Calu3 (cell line): ENCODE measurements at places on chromosomes 5 and 9.

- DNase-seq, result no peak
- H3K36me3 ChIP-seq, result no peaks in the 10 kb centered on the region
- no peaks in the 10 kb centered on the region for H3K4me1 ChIP-seq
- no peaks in the 10 kb centered on the region for H3K27me3 ChIP-seq
Measured at GRCh38 chr5:15592728-15593127, 92.7 kb downstream of the FBXL7 start.

- H3K27me3 ChIP-seq, result no peaks in the 10 kb centered on the region
- H3K4me3 ChIP-seq, result no peak overlapping the region
- H3K36me3 ChIP-seq, result no peaks in the 10 kb centered on the region
- H3K27ac ChIP-seq, result no peak overlapping the region
- H3K4me1 ChIP-seq, result peaks cover 8% of the 10 kb centered on the region
Measured at GRCh38 chr5:111929867-111930266, 172.9 kb upstream of the NREP start.

DNA sequence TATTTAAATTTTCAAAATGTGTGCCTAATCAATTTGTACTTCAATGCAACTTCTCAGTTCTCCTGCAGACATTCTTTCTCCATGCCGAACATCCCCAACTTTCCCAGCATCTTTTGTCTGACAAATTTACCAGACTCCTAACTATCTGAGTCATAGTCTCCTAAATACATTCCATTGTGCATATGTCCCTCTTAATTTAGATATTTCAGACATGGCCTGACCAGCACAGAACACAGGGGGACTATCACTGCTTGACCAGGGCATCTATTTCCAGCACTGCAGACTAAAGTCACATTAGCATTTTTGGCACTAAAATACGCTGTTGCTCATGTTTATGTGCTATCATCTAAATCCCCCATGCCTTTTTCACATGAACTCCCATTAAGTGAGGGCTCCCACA lies 71.9 kb downstream of the ITGA1 start:
- no peak overlapping the region for H3K4me3 ChIP-seq
- H3K36me3 ChIP-seq, result no peaks in the 10 kb centered on the region
- H3K27ac ChIP-seq, result no peak overlapping the region
- H3K27me3 ChIP-seq, result no peaks in the 10 kb centered on the region
- no peak for DNase-seq

DNA sequence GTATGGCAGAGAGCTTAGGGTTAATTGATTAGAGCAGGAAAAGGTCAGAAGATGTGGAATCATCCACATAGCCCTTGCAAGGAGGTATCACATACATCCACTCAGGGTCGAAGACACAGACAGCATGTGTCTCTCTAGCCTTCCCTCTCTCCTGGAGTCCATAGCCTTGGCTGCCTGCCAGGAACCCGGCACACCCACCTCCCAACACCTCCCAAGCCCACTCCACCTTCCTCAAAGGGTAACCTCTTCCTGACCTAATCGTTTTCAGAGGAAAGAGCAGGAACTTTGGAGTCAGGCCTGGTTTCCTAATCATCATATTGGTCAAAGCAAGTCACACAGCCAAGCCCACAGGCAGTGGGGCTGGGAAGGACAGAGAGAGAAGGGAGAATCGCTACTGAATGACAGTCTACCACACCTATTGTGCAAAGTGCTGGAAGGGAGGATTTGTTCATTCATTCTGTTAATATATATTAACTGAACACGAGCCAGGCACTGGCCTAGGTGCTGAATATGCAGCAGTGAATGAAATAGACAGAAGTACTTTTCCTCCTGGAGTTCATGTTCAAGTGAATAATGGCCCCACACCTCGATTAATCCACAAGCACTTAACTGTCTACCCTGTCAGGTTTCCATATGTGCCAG lies 107.8 kb downstream of the KCNIP1 start:
- DNase-seq, result no peak
- H3K36me3 ChIP-seq, result no peaks in the 10 kb centered on the region
- H3K27me3 ChIP-seq, result peaks cover 74% of the 10 kb centered on the region
- peaks cover 8% of the 10 kb centered on the region for H3K4me1 ChIP-seq

DNA sequence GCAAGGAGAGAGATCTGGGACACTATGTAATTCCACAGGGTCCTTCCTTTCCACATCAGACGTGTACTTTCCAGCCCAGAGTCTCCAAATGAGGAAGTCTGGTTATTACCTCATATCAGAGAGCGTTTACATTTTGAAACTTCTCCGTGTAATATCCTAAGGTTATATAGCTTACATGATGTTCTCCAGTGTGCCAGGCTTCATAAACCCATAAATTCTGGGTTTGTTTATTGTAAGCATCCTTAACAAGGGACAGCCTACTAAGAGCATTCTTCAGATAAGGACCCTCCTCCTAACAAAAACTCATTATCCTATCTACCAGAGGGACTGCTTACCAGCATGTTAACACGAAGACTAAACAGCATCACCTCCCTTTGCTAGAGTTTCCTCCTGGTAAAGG lies 17.9 kb downstream of the SRFBP1 start:
- no peak for DNase-seq
- H3K27ac ChIP-seq, result no peak overlapping the region
- H3K36me3 ChIP-seq, result no peaks in the 10 kb centered on the region

GRCh38 chr9:78386773-78387172 lies 89.8 kb downstream of the PSAT1 start:
- no peak overlapping the region for H3K27ac ChIP-seq
- H3K4me1 ChIP-seq, result no peaks in the 10 kb centered on the region
- H3K36me3 ChIP-seq, result no peaks in the 10 kb centered on the region
- peaks cover 8% of the 10 kb centered on the region for H3K27me3 ChIP-seq
- no peak for DNase-seq
- no peak overlapping the region for H3K4me3 ChIP-seq

GRCh38 chr5:132830436-132831094 lies at the start of gene SHROOM1:
Gene SHROOM1 (minus strand): TSS chr5:132830647. CDS start chr5:132826140, 4,507 bp downstream.
- no peaks in the 10 kb centered on the region for H3K27me3 ChIP-seq
- peaks cover 19% of the 10 kb centered on the region for H3K4me1 ChIP-seq
- peak; percentile 83 for DNase-seq
- peaks cover 35% of the 10 kb centered on the region for H3K36me3 ChIP-seq
- peak within 1 kb of the TSS; percentile 95 for H3K4me3 ChIP-seq

DNA sequence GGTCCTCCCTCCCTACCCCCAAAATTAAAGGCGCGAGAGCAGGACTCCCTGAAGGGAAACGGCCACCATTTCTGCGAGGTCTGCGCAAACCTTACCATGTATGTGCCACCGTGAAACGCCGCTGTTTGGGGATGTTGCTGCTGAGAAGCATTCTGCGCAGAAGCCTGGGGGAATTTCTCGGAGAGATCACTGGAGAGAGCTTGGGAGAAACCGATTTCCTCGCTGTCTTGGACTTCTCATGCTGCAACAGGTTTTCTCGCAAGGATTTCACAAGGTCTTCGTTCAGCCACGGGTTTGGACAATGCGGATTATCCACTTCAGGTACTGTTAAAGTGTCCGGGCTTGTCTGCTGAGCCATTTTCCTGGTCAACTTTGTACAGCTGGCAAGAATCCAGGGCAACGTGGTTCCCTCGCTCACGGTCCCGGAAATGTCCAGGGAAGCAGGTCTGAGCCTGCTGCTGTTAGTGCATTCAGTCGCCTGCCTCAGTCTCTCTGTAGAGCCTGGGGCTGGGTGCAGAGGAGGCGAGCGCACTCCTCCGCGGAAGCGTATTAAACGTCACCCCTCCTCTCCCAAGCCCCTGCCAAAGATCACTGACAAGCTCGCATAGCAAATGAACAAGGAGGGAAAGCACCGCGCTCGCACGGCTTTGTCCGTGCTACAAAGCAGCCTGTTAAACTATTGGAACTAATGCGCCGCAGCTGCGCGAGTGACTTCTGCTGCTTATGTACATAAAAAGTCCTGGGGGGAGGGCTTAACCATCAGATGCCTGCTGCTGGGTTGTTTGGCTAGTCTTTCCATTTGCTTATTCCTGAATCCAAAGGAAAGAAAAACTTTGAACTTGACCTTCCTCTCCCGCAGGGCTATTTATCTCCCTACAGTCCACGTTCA lies 125.1 kb downstream of the PDE4D start:
- H3K27ac ChIP-seq, result peak overlapping the region; percentile 87
- H3K36me3 ChIP-seq, result peaks cover 23% of the 10 kb centered on the region
- H3K4me3 ChIP-seq, result peak overlapping the region; percentile 97

DNA sequence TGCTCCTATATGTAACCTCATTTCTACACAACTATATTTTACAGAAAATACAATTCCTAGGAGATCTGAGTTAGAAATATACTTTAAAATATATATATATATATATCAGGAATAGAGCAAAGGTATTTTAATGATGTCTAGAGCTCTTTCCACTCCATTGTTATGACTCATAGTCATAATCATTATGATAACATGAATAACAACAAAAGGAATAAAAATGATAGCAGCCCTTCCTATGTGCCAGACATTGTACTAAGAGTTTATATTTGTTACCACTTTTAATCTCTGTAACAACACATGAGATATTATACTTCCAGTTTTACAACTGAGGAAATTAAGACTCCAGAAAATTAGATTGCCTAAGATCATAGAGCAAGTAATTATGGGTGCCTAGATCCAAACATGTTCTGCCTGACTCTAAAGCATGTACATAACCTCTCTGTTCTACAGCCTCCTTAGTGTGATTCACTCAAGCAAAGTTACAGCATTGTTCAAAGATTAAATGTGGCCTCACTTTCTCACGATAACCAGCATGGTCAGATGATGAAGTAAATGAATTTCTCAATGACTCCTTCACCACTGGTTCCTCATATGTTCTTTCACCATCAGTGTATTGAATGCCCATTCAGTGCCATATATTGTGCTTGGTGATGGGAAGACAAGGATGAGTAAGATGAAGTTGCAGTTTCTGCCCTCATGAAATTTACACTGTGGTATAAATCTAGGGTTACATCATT lies 452.1 kb downstream of the EFNA5 start:
- H3K27me3 ChIP-seq, result no peaks in the 10 kb centered on the region
- peaks cover 11% of the 10 kb centered on the region for H3K36me3 ChIP-seq
- no peak for DNase-seq

DNA sequence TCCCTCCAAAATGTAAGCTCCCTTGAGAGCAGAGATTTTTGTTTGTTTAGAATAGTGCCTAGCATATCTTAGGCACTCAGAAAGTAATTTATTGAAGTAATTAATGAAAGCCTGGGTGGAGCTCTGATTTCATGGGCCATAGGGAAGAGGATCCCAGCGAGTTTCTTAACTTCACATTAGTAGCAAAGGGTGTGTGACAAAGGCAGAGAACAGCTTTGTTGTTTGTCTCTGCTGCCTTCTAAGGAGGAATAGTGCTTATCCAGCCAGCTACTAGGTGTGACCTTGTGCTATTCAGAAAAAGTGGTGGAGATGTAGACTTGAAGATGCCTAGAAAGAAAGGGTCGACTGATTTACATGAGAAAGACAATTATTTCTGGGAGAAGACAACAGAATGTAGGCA lies 149.0 kb downstream of the CD180 start:
- H3K4me1 ChIP-seq, result no peaks in the 10 kb centered on the region
- no peak overlapping the region for H3K4me3 ChIP-seq
- no peaks in the 10 kb centered on the region for H3K27me3 ChIP-seq
- no peak overlapping the region for H3K27ac ChIP-seq
- H3K36me3 ChIP-seq, result no peaks in the 10 kb centered on the region

DNA sequence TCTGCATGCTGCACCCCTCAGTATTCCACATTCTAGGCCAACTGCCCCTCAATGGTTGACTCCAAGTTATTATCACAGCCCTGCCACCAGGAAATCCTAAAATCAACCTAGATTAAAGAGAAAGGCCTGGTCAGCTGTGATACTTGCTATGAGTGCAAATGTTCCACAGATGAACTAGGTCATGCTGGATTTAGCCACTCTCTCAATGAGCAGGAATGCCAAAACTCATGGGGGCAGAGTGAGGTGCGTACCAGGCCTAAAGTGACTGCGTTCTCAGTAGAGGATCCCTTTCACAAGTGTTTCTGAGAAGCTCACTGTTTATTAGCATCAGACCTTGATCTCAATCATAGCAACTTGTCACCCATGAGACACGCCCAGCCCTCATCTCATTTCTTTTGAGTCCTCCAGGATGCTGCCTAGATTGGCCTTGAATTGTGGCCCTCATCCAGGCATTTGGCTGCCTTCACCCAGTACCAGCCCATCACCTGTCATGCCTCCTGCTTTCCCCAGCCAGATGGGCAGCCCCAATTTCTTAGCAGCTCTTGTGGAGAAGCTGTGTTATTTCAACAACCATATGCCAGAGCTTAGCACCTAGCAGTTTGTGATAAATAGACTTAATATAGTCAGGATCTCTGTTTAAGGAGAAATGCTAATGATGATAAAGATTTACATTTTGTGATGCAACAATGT lies 383.9 kb downstream of the CTNND2 start:
- peaks cover 18% of the 10 kb centered on the region for H3K4me1 ChIP-seq
- no peak overlapping the region for H3K27ac ChIP-seq
- no peak overlapping the region for H3K4me3 ChIP-seq
- no peaks in the 10 kb centered on the region for H3K36me3 ChIP-seq

GRCh38 chr5:2219149-2219776 lies 336.5 kb upstream of the IRX4 start:
- no peak overlapping the region for H3K4me3 ChIP-seq
- no peak overlapping the region for H3K27ac ChIP-seq
- no peak for DNase-seq
- no peaks in the 10 kb centered on the region for H3K4me1 ChIP-seq
- H3K36me3 ChIP-seq, result no peaks in the 10 kb centered on the region

- H3K36me3 ChIP-seq, result no peaks in the 10 kb centered on the region
- no peaks in the 10 kb centered on the region for H3K4me1 ChIP-seq
- no peak overlapping the region for H3K27ac ChIP-seq
- H3K4me3 ChIP-seq, result no peak overlapping the region
Measured at GRCh38 chr5:35988529-35988928, 2.7 kb downstream of the UGT3A1 start.

GRCh38 chr9:72297516-72297915 lies 67.5 kb downstream of the ZFAND5 start:
- H3K4me3 ChIP-seq, result no peak overlapping the region
- peak overlapping the region; percentile 37 for H3K27ac ChIP-seq
- no peak for DNase-seq
- H3K4me1 ChIP-seq, result peaks cover 23% of the 10 kb centered on the region

DNA sequence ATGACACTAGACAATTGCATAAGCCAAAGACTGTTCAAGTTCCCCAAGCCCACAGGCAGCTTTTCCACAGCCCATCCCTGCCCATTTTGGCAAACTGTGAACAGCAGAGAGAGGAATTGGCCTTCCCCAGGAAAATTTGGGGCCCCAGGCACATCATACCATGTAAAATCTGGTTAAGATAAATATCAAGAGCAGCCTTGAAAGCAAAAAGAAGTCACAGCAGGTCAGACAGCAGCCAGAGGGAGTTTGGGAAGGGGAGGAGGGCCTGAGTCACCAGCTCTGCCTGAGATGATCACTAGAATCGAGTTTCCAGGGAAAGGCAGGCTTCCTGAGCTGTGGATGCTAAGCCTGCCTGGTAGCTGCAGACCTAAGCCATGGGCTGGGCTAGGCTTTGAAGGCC lies 179.2 kb downstream of the RFK start:
- no peak overlapping the region for H3K4me3 ChIP-seq
- no peak overlapping the region for H3K27ac ChIP-seq
- DNase-seq, result no peak
- no peaks in the 10 kb centered on the region for H3K36me3 ChIP-seq
- H3K4me1 ChIP-seq, result no peaks in the 10 kb centered on the region
